ENCODE measurements at places on chromosomes 16 and 17.

- no peak for DNase-seq
Observed at GRCh38 chr17:19770985-19771735, 23.1 kb upstream of the ALDH3A1 start.

DNA sequence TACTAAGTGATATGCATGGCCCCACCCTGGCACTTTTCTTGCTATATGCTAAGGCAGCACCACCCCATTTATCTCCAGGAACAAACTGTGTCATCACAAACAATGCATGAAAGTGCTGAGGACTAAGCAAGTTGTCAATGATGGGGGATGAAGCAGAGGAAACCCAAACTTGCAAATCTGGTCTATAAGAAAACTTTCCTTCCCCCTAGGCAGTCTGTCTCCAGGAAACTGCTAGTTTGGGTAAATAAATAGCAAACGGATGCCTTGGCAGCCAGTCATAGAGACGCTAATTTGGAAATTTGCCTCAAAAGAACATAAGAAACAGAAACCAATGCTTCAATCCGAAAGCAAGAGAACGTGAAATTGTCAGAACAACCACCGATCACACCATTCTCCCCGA lies 5.6 kb upstream of the HSBP1 start:
- peak; percentile 31 for DNase-seq

DNA sequence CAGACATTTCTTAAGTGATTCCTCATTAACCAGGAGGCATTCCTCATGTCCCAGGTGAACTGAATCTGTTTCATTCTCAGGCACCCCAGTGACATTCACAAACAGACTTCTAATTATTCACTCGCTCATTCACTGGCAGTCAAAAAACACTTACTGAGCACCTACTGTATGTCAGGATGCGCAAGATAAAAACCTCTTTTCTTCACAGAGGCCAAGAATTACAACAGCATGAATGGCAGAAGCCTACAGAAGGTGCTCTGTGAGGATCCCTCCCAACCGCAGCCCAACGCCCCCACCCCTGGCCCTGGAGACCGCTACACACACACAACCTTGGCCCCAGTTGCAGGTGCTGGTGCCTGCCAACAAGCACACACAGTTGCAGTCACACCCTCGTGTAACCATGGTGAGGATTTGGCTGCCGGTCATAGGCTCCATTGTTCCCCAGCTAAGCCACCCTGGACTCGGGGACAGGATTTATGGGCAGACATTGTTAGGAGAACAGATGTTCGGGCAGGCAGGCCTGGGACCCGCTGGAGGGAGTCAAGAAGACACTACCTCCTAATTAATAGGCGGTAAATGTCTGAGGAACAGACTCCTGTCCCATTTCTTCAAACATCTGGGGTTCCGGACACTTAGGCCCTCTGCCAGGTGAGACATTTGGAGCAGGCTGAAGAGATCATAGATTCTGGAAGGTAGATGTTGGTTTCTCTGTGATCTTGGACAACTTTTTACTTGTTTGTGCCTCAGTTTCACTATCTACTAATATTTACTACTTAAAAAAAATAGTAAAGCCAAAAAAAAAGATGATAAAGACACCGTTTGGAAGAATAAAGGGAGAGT lies 43.2 kb downstream of the CUEDC1 start:
- DNase-seq, result no peak

DNA sequence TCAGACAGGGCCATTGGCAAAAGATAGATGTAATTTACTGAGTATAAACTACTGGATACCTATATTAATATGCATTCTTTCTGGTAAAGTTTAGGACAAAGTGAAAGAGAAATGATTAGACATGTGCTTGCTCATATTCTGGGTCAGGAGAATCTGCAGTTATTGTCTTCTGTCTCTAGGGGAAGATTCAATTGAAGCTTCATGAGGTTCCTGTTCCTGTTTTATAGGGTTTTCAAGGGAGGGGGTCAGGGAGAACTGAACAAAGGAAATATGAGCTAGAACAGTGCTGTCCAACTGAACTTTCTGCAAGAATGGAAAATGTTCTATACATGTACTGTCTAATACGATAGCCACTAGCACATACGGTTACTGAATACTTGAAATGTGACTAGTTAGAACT lies 59.3 kb upstream of the CORO6 start:
- DNase-seq, result no peak

- no peak for DNase-seq
Observed at GRCh38 chr16:77991701-77992100, 30.6 kb upstream of the CLEC3A start.

Measured in activated CD4-positive, alpha-beta T cell treated with anti-CD3 and anti-CD28 coated beads, Interleukin-10, Interleukin-2, amounts not matched to agents 100 ng/mL and 50 ng/mL, durations not matched to agents 16 hours and 8 hours (primary cell).